Brain (organoid and tissue), 16 donors: ENCODE measurements at places on chromosomes 5 and 9.

- DNase-seq = no peak
These were observed 33.5 kb downstream of the CARTPT start for GRCh38 chr5:71752441-71753190.

GRCh38 chr5:57434227-57434640 lies 48.4 kb downstream of the ACTBL2 start:
- DNase-seq = no peak

DNA sequence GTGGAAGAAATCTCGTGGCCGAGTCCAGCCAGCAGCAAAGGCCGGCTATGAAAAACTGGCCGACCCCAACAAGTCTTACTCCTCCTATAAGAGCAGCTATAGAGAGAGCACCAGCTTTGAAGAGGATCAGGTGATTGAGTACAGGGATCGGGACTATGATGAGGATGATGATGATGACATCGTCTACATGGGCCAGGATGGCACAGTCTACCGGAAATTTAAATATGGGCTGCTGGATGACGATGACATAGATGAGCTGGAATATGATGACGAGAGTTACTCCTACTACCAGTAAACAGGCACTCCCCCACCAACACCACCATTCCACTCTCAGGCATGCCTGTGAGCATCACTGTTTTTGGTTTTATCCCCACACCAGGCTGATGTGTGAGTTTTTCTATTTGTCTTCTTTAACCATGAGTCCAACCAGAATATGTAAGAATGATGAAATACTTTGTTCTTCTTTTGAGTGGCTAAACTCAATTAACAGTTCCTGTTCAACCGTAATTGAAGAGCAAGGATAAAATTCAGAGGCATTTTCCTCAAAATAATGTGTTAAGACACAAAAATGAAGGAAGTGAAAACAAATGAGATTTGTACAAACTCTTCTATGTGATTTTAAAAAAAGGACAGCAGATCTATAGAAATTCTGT lies 35.5 kb downstream of the RFK start:
- DNase-seq = no peak

DNA sequence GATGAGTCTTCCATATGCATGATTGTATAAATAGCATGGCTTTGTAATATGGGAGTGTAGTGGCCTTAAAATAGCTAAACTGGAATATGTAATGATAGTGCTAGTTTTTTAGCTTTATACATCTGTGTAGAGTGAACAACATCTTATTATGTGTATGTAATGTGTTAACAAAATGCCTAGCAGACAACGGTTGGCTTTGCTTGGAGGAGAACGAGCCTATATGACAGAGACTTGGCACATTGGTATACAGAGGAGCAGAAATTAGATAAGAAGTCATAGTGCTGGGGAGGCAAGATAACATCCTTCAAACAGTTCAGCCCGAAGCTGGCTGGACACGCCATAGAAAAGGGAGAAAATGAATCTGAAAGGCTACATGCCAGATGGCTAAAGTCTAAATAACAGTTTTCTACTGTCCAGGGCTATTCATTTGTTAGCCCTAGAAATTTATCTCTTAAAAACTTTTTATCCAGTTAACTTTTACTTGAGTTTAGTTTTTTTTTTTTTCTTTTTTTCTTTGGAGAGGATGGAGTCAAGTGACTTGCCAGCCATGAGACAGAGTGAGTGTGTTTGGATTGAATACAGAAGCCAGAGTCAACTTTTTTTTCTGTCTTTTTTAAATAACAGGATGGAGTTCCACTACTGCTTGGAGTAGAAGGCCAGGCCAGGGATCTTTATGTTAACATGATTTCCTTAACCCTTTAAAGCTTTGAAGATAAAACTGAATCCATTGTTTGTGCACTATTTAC lies 214.4 kb upstream of the ACTBL2 start:
- no peak for DNase-seq

DNA sequence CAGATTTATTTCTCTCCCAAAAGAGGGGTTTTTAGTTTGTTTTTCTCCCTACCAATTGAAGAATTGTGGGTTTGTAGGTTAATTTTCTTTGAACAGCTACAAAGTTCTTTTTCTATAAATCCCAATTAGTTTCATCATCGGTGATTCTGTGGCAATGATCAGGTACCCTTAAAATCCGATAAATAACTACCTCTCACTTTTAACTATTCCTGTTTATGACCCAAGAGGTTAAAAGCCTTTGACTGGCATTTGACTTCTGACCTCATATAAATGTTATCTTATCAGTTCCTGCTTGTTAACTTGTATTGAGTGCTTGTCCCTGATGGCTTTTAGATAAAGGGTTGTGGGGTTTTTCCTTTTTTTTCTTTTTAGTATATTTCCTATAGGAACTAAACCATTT lies 124.4 kb upstream of the TMEM161B start:
- DNase-seq = peak; percentile 53

- DNase-seq = no peak
These were observed 468.8 kb upstream of the SMC2 start for GRCh38 chr9:103625161-103625804.

- no peak for DNase-seq
These were observed 33.4 kb downstream of the C9orf85 start for GRCh38 chr9:71944754-71945375.

- peak; percentile 60 for DNase-seq
These were observed 101.0 kb downstream of the STARD4 start for GRCh38 chr5:111411301-111411700.

DNA sequence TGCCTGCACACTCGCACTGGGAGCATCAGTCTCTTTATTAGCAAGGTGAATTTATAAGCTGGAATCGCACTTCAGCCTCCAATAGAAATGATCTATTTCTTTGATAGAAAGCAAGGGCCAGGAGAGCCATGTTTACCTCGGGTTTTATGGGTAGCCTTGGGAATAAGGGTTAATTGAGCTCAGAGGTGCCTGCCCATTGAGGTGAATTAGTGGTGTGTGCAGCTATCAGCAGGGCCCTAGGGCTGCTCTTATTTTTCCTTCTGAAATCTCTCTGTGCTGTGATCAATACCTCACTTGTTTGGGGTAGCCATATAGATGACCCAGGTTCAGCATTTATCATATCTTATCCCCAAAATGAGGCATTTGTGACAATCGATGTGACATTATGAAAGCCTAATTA lies 297.8 kb downstream of the EBF1 start:
- no peak for DNase-seq

DNA sequence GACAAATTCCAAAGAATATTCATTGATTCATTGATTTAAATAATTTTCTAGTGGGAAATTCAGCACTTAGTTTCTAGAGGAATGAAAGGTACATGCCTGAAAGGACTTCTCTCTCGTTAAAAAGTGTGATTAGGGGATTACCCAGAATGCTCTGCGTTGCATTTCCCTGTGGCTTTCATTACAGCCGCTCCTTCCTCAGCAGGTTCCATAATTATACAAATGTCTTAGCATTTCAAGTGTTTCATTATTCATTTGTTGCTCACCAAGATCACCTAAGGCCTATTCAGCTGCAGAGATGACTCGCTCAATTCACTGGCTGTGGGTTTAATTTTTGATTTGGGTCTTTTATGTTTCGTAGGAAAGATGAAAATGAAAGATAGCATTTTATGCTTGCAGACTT lies 52.8 kb downstream of the SPATA31C2 start:
- peak; percentile 88 for DNase-seq

GRCh38 chr9:113319054-113319453 lies 15.9 kb upstream of the RNF183 start:
- no peak for DNase-seq

GRCh38 chr9:71796100-71796767 lies 27.9 kb upstream of the CEMIP2 start:
- DNase-seq = peak; percentile 40

DNA sequence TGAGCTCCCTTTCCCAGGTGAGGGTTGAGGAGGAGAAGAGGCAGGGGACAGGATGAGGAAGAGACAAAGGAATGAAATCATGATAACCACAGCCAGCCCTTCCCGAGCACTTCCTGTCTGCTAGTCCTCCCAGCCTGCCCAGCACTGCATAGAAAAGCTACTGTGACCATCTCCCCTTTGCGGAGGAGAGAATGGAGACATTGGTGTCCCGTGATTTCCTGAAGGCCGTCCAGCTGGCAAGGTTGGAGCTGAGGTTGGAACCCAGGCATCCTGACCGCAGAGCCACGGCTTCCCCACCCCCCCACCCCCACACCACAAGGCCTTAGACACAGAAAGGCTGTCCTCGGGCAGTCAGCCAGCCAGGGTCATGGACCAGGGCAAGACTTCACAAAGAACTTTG lies 131.1 kb upstream of the ICE1 start:
- DNase-seq = no peak

- DNase-seq = no peak
These were observed 19.1 kb downstream of the PTGS1 start for GRCh38 chr9:122389799-122390481.

- DNase-seq = no peak
These were observed 252.0 kb upstream of the IRX4 start for GRCh38 chr5:2134543-2135292.

DNA sequence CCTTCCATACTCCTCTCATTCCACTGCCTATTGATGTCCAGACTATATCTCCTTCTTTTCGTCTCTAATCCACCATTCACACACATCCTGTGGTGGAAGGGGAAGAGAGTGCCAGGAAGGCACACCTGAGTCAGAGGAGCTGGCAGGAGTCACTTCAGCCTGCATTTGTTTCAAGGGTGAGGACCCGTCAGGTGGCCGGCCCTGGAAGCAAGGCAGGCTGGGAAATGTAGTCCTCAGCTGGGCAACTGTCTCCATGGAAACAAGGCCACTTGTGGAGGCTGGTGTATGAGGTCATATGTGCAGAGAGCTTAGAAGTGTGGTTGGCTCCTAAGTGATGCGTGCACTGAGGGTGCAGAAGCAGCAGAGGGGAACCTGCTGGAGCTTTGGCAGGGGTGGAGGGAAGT lies 278.4 kb downstream of the NSG2 start:
- peak; percentile 91 for DNase-seq

DNA sequence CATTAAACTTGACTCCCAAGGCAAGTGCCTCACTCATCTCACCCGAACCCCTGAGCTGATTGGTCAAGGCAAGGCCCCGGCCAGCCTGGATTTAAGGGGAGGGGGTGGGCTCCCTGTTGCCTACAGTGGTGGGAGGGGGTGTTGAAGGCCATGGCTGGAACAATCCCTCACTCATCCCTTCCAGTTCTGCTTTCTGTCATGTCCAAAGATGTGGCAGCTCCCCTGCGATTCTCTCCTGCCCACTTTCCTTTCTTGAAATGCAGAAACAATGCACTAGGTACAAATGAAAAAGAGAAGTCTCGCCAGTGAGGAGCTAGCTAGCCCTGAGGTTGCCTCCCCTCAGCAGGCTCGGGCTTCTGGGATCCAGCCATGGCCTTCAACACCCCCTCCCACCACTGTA lies 240.9 kb downstream of the SYK start:
- DNase-seq = no peak

DNA sequence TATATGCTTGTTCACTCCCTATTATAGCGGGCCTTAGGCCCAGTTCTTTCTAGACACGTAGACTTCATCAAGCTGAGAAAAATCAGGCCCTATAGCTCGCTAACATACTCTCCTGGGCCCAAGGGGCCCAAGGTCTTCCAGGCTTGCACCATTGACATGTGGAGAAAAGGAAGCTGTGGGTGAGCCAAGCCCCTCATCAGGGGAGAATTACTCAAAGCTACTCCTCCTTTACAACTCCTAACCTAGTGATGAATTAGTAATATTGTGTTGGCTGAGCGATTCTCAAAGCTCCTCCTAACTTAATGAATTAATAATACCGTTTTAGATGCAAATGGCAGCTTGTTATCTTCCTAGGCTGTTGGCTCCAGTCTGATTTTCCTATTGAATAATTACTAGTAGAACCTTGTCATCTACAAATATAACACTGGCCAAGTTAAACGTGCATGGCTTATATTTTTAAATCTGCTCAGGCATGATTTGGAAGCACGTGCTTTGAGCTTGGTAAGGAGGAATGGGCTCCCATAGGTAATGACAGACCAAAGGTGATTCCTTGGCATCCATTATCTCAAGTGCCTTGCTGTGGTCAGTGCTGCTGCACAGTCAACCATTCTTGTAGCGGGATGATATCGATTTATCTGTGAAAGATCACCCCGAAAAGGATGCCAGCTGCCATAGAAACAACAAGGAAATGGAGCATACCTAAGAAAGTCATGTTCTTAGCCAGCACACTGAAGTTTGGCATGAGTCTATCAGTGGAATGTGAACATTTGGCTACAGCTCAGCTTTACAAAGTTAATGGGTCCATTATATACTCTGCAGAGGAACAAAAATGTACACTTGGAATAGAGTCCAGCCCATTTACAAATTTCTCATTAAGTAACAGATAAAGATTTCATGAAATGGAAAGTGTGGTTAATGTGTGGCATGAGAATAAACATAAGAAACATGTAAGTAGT lies 23.8 kb downstream of the LVRN start:
- no peak for DNase-seq

DNA sequence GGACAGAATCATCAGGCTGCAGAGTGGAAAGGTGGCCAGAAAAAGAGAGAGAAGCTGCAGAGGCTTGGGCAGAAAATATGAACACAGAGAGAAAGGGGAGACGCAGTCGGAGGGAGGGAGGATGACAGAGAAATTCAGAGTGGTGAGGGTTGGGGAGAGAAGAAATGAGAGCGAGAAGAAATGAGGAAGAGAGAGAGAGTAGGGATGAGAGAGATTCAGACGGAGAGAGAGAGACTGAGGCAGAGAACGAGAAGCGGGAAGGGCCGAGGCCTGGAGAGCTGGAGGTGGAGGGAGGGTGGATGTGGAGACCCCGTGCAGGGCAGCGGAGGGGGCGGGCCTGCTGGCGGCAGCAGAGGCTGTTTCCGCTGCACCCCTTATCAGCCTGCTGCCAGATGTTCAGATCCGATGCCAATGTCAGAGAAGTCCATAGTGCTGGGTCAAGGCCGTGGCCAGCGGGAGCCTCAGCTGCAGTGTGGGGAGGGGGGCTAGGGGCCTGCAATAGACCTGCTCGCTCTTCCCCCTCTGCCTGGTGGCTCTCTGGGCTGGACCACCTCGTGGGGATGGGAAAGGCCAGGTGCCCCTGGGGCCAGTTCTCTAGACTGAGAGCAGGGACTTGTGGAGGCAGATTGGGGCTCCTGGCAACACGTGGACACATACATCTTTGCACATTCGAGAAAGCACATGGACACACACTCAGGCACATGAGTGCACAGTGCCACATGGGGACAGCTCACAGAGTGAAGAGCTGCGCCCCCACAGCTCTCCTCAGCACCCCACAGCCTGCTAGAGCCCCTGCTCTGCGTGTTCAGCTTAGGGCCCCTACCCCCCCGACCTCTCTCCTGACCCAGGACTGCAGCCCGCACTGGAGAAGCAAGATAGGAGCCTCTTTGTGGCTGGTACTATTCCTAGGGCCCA lies 4.9 kb upstream of the NR5A1 start:
- DNase-seq = no peak

DNA sequence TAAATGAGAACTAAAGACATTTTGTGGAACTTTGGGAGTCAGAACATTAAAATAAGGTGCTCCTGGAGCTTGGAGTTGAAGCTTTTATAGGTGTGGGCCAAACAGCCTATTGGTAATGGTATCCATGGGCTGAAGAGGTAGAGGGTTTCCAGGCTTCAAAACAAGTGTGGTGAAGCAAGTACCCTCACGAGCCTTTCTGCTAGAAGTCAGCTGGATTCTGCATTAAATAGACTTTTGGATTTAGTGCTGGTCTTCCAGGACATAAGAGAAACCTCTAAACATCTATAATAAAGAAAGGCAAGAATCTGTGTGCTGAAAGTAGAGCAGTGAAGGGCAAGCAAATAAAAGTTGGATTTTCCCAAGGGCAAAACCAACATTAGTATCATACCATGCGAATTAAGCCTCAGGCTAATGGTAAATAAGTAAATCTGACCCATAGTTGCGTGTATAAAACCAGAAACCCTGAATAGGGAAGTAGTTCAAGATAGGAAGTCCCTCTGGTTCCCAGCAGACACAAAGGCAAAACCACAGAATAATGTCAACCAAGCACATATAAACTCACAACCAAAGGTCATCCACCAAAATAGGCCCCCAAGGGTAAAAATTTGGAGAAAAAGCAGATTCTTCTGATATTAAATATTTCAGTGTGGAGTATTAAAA lies 306.3 kb downstream of the TLE4 start:
- DNase-seq = no peak
